ENCODE measurements at places on chromosomes 16 and 17. TPM values are rescaled to one million over a fixed set of nuclear protein-coding genes. Genes with fewer than 3 reads are reported as not detected.
A peak's percentile ranks its signal among the peaks of the same experiment; 100 is the strongest.

DNA sequence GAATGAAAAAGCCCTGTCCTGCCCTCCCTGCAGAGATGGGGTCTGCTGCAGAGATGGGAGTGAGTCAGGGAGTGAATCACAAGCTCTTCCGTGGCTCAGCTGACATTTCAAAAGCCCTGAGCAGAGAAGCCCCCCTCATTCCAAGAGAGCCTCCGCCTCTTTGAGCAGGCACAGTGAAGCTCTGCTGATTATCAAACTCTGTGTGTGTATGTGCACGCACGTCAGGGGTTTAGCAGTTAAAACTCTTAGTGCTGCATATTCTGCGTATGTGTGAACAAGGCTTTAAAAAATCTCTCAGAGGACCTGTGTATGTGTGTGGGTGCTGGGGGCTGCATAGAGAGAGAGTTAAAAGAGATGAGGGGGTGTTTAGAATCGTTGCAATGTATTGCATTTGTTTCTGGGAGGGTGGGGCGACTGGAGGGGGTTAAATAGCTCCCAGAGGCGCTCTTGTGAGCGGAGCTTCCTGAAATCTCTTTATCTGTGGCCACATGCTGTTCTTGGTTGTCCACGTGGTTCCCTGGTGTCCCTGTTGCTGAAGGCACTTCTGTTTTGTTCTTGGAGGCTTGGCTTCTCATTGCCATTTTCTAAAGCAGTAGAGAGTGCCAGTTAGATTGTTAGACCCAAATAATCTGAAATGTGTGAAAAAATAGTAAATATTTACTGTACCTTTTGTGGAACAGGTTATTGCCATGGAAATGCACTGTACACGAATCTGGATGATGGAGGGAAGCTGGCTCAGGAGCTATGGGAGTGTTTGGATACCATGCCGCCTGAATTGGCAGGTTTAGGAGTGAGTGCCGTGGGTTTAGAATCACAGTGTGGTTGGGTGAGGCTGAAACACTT lies 116.6 kb downstream of the PRKCB start:
- DNase-seq, result no peak

DNA sequence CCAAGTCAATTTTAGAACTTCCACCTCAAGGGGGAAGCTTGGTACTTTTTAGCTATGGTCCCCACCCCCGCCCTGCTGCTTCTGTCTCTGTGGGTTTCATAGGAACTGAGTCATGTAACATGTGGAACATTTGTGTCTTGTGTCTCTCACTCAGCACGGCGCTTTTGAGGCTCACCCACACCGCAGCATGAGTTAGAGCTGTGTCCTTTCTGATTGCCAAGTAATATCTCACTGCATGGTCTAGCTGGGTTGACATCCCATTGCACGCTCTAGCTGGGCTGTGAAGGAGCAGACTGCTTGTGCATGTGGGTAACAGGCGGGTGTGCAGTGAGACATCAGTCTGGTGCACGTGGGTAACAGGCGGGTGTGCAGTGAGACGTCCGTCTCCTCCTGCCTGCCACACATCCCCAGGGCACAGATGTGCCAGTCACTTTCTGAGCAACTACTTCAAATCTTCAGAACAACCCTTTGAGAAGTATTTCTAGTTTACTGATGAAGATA lies 26.4 kb upstream of the SLC7A5 start:
- DNase-seq, result no peak

Gene SDR42E2
- 0.08 TPM for total RNA-seq

DNA sequence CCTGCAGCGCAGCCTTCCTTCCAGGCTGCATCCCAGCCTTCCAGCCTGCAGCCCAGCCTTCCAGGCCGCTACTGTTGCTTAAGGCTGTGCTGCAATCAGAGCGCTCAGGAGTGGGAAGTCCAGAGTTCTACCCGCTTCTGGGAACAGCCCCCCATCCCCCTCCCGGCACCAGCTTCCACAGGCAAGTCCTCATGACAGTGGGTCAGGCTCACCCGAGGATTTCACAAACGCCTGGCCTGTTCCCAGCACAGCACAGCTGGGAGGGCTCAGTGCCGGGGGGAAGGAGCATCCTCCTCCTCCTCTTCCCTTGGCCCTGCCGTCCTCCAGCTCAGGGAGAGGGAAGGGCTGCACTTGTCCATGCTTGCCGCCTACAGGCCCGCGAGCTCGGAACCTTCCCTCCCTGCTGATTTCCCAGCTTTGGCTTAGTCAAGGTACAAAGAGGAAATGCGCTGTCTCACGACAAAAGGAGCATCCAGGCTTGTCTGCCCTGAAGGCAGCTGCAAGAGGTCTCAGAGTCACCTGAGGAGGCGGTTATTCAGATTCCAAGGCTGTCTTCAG lies 8.3 kb downstream of the SOCS3 start:
- DNase-seq, result peak; percentile 96

Gene DHRS7C
- total RNA-seq, result 3.1 TPM

Gene GP1BA
- total RNA-seq, result 0.22 TPM

- DNase-seq, result no peak
Observed at GRCh38 chr16:28563218-28563617, 9.5 kb downstream of the SGF29 start.

GRCh38 chr17:63399856-63400255 lies 46.2 kb downstream of the CYB561 start:
- DNase-seq, result peak; percentile 79

Gene HS3ST2
- total RNA-seq, result 0.38 TPM

DNA sequence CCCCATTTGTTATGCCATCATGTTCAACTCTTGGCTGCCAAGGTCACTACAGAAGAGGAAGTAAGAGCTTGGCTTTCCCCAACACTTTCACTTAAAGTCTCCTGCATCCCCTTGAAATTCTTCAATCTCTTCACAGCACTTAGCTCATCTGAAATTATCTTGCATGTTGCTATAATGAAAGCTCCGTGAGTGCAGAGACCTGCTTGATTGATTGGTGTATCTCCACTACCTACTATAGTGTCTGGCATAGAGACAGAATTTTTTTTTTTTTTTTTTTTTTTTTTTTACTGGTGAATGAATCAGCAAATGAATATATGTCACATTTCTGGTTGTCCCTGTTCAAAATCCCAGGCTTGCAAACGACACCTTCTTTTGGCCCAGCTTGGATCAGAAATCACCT lies 1.9 kb upstream of the SDR42E1 start:
- DNase-seq, result no peak

Gene CD19
- not detected for total RNA-seq

Gene ZFHX3
- total RNA-seq, result 9.6 TPM

DNA sequence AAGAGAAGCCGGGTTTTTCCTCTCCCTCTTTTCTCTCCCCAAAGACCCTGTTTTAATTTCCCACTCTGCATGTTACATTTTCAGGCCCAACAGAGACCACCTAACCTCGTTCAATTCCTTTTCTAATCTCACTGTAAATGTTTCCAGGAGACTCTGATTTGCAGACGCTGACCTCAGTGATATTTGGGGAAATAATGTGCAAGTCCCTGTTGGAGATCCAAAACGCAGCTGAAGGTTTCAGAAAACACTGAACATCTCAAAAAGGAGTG lies 386.6 kb downstream of the NPIPA8 start:
- no peak for DNase-seq

GRCh38 chr17:40139566-40140058 lies 725 bp upstream of the CASC3 start:
- DNase-seq, result no peak

Gene WSCD1
- total RNA-seq, result 6.4 TPM

Gene FSCN2
- total RNA-seq, result 0.38 TPM

Gene AATK
- 2.3 TPM for total RNA-seq

- DNase-seq, result no peak
Observed at GRCh38 chr17:77735081-77735565, 223.4 kb upstream of the TNRC6C start.
